Bronchus fibroblast of lung (primary cell): ENCODE measurements at places on chromosomes 5 and 9. TPM values are rescaled to one million over a fixed set of nuclear protein-coding genes. Genes with fewer than 3 reads are reported as not detected.

MEGF10 gene
- under 0.01 TPM in 1 of 2 replicates, not detected in the other for total RNA-seq

SEMA6A gene
- total RNA-seq: 0.15 and 0.50 TPM in 2 replicates

ARAP3 gene
- 9.9 and 11.3 TPM in 2 replicates for total RNA-seq

MYORG gene
- total RNA-seq: 1.2 and 1.3 TPM in 2 replicates

SERF1A gene
- 1.5 and 5.2 TPM in 2 replicates for total RNA-seq

NR5A1 gene
- not detected in 2 replicates for total RNA-seq

TMEM171 gene
- 2.2 and 3.0 TPM in 2 replicates for total RNA-seq

IL9 gene
- not detected in 2 replicates for total RNA-seq

SMIM33 gene
- total RNA-seq: not detected in 2 replicates

HRCT1 gene
- total RNA-seq: 3.2 and 5.4 TPM in 2 replicates

MLANA gene
- not detected in 2 replicates for total RNA-seq

TMC1 gene
- 0.45 TPM in 1 of 2 replicates, not detected in the other for total RNA-seq

SEMA5A gene
- 6.4 and 6.7 TPM in 2 replicates for total RNA-seq

KCNV2 gene
- total RNA-seq: not detected in 2 replicates

C9 gene
- not detected in 2 replicates for total RNA-seq

CYSRT1 gene
- 0.74 and 1.2 TPM in 2 replicates for total RNA-seq

CDKN2B gene
- 9.6 and 10.4 TPM in 2 replicates for total RNA-seq

IDNK gene
- 3.0 and 6.8 TPM in 2 replicates for total RNA-seq

NEUROG1 gene
- not detected in 2 replicates for total RNA-seq

SOX30 gene
- 0.15 TPM in 1 of 2 replicates, not detected in the other for total RNA-seq

GRXCR2 gene
- total RNA-seq: not detected in 2 replicates

KCTD16 gene
- total RNA-seq: 0.15 and 0.17 TPM in 2 replicates

SLC12A2 gene
- 5.6 and 6.6 TPM in 2 replicates for total RNA-seq

IFNA21 gene
- total RNA-seq: not detected in 2 replicates

PCDHA12 gene
- not detected in 2 replicates for total RNA-seq

EDIL3 gene
- 11.1 and 12.6 TPM in 2 replicates for total RNA-seq

CDH6 gene
- 0.30 and 0.34 TPM in 2 replicates for total RNA-seq
